ENCODE measurements at places on chromosomes 5 and 9.

DNA sequence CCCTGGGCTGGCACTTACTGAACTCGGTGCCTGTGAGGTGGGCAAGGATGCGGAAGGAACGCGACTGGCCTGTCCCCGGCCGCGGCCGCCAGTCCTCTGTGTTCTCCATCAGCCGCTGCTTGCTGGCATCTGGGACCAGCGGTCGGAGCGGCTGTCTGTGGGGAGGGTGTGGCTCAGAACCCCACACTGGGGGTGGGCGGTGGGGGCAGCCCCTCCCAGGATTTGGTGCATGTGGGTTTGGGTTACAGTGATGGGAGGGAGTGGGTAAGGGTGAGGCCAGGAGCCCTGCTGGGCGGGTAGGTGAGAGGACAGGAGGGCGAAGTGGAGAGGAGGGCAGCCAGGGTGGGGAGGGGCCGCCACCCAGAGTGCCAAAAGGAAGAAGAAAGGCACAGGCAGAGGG, 6.4 kb downstream of the PDLIM7 start:
- no peak for DNase-seq
- peaks cover 72% of the 10 kb centered on the region for H3K36me3 ChIP-seq
- H3K4me1 ChIP-seq: peaks cover 31% of the 10 kb centered on the region
- H3K27me3 ChIP-seq: no peaks in the 10 kb centered on the region
- H3K4me3 ChIP-seq: no peak overlapping the region
- H3K27ac ChIP-seq: peak overlapping the region; percentile 20

DNA sequence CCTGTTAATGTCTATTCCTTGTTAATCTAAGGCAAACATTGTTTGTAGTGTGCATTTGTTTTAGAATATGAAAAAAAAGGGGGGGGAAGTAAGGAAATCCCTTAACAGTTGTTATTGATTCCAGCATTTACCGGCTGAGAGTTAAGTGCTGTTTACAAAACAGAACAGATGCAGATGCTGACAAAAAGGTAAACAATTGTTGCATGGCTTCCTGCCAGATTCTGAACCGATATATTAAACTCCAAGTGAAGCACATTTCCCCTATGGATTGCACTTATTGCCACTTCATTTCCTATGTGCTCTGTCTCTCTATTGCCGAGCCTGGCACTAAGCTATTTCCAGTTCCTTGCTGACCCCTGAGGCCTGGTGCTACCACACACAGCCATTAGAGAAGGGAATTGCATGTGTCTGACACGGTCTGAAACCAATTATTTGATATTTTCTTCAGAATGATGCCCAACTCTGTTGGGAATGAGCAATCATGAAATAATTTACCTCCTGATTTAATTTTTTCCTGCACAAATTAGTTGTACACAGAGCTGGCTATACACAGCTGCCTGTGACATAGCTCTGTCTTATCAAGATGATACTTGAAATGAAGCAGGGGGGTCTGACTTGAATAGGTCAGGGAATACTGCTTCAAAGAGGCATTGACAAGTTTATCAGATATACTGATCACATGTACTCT, 109.8 kb downstream of the KIAA0825 start:
- DNase-seq: no peak
- H3K27ac ChIP-seq: no peak overlapping the region
- no peaks in the 10 kb centered on the region for H3K36me3 ChIP-seq

DNA sequence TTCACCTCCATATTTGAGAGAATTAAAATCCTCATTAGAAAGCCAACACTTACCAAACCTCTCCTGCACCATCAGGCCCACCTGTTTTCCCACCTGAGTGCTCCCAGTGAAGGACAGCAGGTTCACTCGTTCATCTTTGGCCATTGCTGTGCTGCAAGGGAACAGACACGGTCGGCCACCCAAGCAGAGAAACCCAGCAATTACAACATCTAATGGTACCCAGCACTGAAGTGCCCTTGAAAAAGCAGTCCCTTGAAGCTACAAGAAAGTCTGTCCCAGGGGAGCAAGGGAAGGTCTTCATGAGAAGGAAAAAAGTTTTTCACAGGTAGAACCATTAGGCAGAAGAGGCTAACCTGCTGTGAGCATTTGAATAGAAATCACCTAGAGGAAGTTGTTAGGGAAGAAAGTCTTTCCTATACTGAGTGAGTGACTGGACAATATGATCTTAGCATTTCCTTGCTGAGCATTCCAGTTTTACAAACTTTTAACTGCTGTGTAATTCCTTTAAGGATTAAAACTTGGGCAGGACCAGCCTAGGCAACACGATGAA, 26.7 kb downstream of the ALDH7A1 start:
- DNase-seq: no peak
- no peak overlapping the region for H3K27ac ChIP-seq
- no peaks in the 10 kb centered on the region for H3K36me3 ChIP-seq
- no peaks in the 10 kb centered on the region for H3K27me3 ChIP-seq

DNA sequence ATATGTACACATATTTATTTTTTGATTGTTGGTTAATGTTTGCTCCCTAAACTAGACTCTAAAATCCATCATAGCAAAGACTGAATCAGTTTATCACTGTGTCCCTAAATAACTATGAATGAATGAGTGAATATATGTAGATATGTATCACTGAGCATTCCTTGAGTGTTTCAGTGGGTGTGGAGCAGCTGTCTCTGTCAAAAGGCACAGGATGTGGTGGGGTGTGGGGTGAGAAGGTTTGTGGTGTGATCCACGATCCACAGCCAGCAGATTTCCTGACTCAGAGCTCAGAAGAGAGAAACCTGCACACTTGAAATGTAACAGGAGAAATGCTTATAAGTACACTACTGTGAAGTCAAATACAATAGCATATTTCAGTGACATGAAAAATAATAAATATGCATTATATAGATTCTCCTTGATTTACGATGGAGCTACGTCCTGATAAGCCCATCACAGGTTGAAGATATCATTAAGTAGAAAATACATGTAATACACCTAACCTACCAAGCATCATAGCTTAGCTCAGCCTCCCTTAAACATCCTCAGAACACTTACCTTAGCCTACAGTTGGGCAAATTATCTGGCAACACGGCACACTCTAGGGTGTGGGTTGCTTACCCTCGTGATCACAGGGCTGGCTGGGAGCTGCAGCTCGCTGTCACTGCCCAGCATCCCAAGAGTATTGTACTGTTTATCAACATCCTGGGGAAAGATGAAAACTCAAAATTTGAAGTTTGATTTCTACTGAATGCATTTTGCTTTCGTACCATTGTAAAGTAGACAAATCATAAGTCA, 287.0 kb downstream of the GAS1 start:
- H3K4me1 ChIP-seq: peaks cover 4% of the 10 kb centered on the region

DNA sequence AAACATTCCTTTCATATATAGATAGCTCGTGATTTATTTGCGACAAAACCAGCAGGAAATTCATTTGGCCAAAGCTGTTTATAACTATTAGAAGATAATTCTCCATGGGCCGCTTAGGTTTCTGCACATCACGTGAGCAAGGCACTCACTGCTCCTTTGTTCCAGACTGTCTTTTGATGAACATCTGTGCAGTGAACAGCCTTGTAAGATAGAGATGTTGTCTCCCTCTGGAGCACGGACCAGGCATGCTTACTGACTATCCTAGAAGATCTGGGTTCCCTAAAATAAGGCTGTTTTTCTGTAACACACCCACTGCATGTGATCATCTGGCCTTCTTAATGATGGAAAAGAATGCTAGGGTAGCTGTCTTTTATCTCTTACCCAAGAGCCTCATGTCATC, 30.9 kb downstream of the YIPF5 start:
- no peak overlapping the region for H3K27ac ChIP-seq
- H3K4me1 ChIP-seq: peaks cover 7% of the 10 kb centered on the region
- H3K27me3 ChIP-seq: no peaks in the 10 kb centered on the region
- peak; percentile 61 for DNase-seq

GRCh38 chr9:135198144-135198543, 110.7 kb downstream of the OLFM1 start:
- no peak overlapping the region for H3K27ac ChIP-seq
- H3K36me3 ChIP-seq: no peaks in the 10 kb centered on the region
- no peaks in the 10 kb centered on the region for H3K4me1 ChIP-seq
- no peak for DNase-seq
- no peak overlapping the region for H3K4me3 ChIP-seq

DNA sequence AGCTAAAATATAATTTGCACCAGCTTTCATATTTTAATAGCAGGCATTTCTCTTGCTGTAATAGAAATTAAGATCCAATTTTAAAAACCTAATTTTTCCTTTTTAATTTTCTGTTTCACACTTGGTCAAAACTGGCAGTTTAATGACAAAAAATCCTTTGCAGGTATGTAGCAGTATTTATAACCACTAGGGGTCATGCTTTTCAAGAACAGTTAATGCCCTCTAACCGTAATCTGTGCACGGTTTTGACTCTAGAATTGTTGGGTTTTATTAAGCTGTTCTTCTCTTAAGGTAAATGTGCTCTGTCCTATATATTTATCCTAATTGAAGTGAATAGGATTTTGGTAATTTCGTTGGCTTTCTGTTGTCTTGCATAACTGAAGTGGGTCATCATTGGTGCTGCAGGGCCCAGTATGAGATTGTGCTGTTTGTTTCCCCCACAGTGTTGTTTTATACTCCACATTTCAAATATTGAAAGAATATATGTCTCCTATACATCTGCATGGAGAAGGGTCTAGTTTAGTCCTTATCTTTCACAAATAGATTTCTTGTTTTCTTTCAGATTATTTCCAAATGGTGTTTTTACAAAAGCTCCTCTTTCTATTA, 107.4 kb downstream of the SCAMP1 start:
- no peaks in the 10 kb centered on the region for H3K4me1 ChIP-seq
- no peaks in the 10 kb centered on the region for H3K36me3 ChIP-seq
- no peaks in the 10 kb centered on the region for H3K27me3 ChIP-seq
- no peak overlapping the region for H3K4me3 ChIP-seq
- no peak overlapping the region for H3K27ac ChIP-seq

Data from fibroblast of lung (primary cell).